GM04504 (cell line): ENCODE measurements at places on chromosomes 2 and 18.

DNA sequence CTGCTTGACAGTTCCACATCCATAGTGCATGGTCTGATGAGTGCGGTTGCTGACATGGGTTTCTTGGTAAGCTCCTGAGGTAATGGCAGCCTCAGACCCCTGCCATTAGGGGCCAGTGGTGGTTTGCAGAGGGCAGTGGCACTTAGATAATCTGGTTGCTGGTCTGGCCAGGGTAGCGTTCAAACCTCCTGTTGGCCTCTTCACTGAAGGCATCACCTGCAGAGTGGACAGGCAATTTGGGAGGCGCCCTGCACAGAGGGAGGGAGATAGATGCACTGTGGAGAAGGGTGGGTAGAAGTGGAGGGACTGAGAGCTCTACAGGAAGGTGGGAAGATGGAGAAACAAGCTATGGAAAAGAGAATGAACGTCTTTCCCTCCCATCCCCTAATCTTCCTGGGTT is 3.7 kb downstream of the HTRA2 start:
- no peak for DNase-seq

- DNase-seq = no peak
These were observed 104.9 kb downstream of the ANKRD44 start for GRCh38 chr2:197205585-197206215.

DNA sequence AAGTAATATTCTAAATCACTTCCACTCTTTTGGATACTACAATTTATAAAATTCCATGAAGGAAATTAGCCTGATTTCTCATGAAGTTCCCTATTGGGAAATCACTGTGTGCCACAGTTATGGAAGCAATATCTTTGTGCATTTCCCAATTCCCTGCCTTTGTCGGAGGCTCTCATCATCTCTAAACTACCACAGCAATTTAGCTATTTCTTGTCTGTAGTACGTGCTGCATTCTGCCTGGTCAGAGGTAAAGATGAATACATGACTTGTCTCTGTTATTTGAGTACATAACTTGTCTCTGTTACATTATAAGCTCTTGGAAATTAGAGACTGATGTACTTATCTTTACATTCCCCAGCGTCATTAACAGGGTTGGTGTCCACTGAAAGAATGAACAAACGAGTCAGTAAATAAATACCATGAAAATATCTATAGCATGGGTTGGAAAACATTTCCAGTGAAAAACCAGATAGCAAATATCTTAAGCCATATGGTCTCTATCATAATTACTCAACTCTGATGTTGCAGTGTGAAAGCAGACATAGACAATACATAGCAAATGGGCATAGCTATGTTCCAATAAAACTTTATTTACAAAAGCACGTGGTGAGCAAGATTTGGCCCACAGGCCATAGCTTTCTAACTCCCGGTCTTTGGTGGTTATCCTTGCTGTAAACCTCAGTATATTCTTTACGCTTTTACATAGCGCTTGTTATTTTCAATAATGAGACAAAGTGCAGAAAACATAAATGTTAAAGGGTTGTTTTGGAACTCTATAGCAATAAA is 78.8 kb downstream of the BCL2 start:
- no peak for DNase-seq

DNA sequence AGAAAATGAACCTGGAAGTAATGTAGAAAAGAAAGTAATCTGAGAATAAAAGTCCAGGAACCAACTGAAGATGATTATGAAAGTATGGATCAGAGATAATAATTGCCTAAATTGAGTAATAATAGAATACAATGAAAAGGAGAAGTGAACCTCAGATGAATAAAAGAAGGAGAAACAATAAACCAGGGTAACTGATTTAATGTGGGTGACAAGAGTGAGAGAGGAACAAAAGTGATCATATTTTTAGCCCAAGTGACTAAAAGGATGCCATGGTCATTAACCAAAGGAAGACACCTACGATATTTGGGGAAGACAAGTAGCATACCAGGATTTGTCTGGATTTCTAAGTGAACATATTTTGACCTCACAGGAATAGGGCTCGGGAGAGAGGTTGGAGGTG is 600.6 kb downstream of the RNF144A start:
- DNase-seq = no peak

DNA sequence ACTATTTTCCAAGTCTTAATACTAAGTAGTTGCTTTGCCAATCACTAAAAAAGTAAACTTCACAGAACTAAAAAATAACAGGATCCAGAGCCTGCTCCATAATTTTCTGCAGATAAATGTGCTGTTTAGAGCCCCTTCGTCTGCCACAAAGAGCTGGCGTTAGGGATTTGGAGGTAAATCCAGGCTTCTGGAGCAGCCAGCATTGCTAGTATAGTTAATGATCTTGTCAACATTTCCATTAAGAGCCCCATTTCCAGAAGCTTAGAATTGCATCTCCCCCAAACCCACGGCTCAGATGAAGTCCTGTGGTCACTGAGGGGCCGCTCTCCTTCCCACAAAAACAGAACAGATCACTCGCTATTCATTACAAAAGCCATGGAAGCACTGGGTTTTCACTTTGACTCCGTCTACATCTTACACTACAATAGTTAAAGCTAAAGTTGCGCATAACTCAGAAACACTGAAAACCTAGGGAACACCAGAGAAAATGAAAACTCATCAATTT is 41.9 kb downstream of the ZNF516 start:
- DNase-seq = no peak

DNA sequence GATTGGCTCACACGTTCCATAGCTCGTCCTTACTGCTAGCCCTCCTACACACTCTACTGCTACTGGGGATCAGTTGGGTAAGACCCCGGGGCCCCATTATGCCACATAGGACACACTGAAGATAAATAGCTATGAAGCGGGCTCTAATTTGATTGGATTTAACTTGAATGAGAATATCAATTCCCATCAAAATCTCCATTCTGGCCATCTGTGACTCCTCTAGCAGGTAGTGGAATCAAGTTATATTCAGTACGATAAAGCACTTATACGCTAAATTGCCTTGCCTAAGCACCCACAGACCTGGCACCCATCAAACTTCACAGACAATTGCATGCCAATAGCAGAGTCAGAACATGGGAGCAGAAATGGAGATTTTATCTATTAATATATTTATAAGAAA is 39.8 kb downstream of the CCDC68 start:
- DNase-seq = no peak

DNA sequence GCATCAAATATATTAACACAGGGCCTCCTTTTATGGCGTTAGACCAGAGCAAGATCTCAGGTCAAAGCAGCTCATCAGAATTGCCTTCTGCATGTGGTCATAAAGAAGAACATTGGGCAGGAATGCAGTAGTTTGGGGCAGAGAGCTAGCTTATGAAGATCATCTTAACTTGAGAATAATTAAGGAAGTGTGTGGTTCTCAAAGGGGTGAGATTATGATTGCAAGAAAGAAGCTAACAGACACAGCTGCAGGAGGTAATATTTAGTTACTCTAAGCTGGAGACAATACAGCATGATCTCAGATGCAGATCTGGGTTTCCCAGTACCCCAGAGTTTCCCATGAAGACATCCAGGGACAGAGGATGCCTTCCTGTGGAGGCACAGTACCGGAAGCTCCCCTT is 91.6 kb downstream of the TTC27 start:
- DNase-seq = no peak

- DNase-seq = no peak
These were observed 143.3 kb upstream of the ITGB6 start for GRCh38 chr2:160343404-160343803.

DNA sequence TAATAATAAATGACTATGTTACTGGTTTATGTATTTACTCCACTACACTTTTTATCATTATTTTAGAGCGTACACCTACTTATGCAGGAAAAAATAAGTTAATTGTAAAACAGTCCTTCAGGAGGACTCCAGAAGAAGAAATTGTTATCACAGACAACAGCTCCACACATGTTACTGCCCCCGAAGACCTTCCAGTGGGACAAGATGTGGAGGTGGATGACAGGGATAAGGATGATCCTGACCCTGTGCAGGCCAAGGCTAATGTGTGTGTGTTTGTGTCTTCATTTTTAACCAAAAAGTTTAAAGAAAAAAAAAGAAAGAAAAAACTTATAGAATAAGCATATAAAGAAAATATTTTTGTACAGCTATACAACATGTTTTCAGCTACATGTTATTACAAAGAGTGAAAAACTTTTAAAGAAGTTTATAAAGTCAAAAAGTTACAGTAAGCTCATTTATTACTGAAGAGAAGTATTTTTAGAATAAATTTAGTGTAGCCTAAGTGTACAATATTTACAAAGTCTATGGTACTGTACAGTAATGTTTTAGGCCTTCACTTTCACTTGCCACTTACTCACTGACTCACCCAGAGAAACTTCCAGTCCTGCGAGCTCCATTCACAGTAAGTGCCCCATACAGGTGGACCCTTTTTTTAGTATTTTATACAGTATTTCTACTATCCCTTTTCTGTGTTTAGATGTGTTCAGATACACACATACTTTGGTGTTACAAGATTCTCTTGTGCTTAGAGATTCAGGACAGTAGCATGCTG is 7.5 kb downstream of the TGFBRAP1 start:
- no peak for DNase-seq

DNA sequence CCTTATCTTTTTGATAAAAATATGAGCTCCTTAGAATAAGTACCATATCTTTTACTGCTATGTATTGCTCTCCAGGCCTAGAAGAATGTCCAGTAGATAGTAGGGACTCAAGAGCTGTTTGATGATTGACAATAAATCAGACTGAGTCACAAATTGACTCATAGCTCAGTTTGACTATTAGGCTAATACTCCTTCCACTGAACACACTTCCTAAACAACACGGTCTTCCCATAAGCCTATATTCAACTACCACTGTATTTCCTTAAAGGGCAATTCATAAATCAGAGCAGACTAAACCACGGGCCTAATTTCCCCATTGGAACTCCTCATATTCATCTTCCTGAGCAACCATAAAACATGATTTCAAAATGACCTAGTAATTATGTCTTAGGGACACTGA is 258.5 kb downstream of the ALK start:
- no peak for DNase-seq

- no peak for DNase-seq
These were observed 558.0 kb downstream of the STK39 start for GRCh38 chr2:167689444-167689843.

- no peak for DNase-seq
These were observed 8.0 kb downstream of the ZNF396 start for GRCh38 chr18:35369126-35369525.

- peak; percentile 93 for DNase-seq
These were observed 479.7 kb downstream of the PARD3B start for GRCh38 chr2:205024822-205025518.

DNA sequence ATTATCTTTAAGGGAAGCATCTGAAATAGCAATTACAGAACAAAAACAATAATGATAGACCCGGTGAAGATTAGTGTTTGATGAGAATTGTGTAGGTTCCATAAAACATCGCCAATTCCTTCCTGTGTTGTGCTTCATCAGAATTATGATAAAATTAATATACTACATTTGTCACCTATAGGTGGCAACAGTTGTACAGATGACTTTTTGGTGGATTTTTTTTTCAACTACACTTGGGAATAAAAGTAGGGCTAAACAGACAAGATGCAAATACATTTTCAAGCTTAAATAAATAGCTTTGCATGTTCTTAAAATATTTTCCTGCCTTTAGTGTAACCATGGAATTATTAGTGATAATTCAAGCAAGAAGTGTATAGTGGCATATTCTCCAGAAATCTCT is 7.0 kb upstream of the LYPD1 start:
- DNase-seq = no peak

- no peak for DNase-seq
These were observed 173.4 kb upstream of the NDUFV2 start for GRCh38 chr18:8928847-8929780.

DNA sequence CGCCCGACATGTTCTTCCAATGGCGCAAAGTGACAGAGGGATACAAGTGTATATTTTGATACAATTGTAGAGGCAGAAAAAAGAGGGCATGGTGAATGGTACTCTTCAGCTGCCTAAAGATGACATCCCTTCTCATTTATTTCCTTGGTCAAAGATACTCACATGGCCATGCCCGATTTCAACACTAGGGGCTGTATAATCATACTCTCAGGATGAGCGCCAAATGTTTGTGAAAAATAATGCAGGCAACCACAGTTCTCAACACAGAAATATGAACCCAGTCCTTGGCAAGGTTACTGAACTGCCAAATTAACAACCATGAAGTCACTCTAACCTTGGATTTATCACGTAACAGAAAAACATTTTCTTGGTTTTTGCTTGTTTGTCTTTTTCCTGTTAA is 204.4 kb downstream of the CCDC102B start:
- DNase-seq = no peak

DNA sequence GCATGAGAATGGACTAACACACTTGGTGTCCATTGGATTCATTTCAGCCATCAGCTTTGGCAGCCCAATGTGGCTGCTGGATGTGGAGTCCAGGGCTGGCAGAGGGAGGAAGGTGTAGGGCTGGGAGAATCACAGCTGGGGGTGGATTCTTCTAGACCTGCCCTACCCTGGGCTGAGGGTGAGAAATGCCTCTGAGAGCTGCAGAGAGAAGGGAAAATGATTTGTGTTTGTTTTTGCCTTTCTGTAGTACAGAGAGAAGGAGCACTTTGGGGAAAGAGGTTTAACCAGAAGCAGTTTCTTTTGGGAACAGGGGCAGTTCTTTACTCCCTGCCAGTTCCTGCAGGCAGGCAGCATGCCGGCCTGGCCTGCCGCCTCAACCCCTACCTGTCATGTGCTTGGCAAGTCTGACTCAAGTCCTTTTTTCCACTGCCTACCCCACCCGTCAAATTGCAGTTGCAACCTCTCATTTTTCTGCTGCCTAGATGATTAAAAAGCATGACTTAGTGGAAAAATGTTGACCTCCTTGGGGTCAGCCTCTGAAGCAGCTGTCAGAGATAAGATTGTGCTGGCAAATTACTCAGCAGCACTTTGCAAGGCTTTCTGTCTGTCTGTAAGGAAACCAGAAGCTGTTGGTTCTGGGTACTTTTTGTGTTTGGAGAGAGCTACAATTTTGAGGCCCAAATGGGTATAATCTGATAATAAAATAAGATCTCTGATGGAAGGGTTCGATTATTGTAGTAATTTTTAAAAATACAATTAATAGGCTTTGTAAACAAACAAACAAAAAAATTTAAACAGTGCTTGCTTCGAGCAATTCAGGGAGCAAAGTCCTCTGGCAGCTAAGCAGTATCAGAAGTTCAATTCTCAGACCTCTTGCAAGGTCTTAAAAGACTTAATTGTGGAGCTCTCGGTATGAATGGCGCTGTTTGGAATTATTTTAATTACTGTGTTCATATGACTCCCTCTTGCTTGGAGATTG is 21.7 kb downstream of the LBH start:
- peak; percentile 40 for DNase-seq

DNA sequence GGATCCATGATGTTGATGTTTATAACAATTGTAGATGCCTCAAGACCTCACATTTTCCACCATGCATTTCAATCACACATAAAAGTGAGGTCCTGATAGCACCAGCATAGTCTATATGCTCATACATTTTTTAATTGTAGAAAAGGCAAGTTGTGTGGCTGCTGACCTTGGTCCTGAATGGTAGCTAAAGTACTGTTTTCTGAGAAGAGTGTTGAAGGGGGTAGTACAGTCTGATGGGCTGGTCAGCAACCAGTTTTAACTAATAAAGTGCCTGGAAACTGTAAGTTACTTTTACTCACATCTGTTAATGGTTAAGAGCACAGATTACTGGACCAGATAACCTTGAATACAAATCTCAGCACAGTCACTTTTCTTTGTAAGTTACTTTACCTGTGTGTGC is 15.9 kb downstream of the ZNF638 start:
- DNase-seq = no peak

GRCh38 chr2:195672674-195673073 is 15.6 kb downstream of the SLC39A10 start:
- no peak for DNase-seq

- no peak for DNase-seq
These were observed 86.4 kb downstream of the BIN1 start for GRCh38 chr2:127020536-127020935.

GRCh38 chr18:68948622-68949021 is 150.7 kb downstream of the CCDC102B start:
- DNase-seq = no peak
